ENCODE measurements at places on chromosomes 12 and 14.

- DNase-seq = no peak
Observed at GRCh38 chr14:55114720-55115119, 14.3 kb upstream of the LGALS3 start.

- peak; percentile 4 for DNase-seq
Observed at GRCh38 chr14:74478996-74479635, 14.0 kb downstream of the NPC2 start.

- DNase-seq = no peak
Observed at GRCh38 chr14:35535483-35536112, 1.6 kb downstream of the INSM2 start.

DNA sequence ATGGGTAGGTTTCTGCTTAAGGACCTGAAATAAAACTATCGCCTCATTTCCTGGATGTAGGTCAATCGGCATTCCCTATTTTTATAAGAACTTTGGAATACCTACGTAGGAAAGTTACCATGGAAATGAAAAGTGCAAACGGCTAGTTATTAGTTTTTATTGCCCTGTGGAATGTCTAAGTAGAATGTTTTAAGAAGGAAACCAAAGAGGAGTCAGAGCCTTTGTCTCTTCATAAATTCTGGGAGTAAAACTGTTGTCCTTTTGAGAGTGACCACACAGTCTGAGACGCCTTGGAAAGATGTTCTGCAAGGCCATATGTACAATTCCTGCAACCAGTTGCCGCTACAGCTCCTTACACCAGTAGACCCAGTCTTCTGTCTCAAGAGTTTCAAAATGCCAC, 176.0 kb upstream of the SEL1L start:
- no peak for DNase-seq

GRCh38 chr14:92497391-92497790, 16.2 kb upstream of the RIN3 start:
- DNase-seq = no peak

GRCh38 chr12:39505554-39505953, 62.6 kb upstream of the KIF21A start:
- no peak for DNase-seq

DNA sequence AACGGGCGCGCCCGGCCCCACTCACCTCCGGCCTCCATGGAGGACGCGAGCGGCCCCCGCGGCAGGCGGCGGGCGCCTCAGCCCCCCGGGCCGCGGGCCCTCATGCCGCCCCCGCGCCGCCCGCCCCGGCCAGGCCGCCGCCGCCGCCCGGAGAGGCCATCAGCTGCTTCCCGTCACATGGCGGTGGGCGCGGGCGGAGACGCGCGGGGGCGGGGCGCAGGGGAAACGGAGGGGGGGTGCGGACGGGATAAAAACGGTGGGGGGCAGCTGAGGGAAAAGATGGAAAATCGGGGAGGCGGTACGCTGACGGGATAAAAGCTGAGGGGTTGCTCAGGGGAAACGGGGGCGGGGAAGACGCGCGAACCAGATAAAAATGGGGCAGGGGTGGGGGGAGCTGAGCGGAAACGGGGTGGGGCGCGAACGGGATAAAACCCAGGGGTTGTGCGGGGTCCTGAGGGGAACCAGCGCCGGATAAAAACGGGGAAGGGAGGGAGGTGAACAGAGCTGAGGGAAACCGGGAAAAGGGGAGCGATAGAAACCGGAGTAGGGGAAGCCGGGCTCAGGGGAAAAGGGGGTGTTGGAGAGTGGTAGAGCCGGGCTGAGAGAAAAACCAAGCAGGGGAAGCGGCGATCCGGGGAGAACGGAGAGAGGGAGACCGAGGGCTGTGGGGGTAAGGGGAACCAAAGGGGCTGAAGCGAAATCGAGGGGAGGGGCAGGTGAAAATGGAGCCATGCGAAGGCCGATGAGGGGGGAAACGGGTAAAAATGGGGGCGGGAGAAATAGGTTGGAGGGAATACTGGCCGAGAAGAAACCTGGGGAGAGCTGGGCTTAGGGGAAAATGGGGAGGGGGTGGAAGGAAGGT, at the start of gene WSB2:
TSS of gene WSB2 (minus strand) at position 169 of the 862 bp plus-strand sequence. CDS start at position 38, 131 bp downstream.
- peak; percentile 30 for DNase-seq

- no peak for DNase-seq
Observed at GRCh38 chr12:27226407-27226929, 17.6 kb upstream of the STK38L start.

DNA sequence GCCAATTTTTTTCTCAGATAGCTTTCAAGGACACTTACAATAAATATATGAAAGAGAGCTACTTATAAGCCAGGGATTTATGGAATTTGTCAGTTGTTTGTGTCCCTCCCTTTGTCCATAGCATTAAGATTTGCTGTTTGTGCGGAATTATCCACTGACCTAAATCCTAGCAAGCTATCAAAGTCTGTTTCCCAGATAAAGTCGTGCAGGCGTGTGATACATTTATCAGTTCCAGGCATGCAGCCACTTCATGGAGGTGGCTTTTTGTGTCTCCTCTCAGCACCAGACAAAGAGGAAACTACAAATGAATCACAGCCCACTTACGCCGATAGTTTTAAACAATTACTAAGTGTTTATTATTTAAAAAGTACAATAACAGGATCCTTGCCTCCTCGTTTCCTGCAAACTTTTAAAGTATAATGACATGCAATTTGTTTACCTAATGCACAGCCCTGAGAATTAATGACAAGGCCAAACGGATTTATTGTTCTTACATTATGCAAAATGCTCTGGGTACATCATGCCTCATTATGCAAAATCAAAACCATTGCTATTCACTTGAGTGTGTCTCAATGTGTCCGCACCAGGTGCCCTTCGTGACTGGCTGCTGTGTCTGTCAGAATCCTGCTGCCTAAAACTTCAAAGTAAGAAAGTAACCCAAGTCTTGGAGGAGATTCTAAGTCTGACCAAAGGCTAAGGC, 423.2 kb downstream of the GLT1D1 start:
- no peak for DNase-seq

DNA sequence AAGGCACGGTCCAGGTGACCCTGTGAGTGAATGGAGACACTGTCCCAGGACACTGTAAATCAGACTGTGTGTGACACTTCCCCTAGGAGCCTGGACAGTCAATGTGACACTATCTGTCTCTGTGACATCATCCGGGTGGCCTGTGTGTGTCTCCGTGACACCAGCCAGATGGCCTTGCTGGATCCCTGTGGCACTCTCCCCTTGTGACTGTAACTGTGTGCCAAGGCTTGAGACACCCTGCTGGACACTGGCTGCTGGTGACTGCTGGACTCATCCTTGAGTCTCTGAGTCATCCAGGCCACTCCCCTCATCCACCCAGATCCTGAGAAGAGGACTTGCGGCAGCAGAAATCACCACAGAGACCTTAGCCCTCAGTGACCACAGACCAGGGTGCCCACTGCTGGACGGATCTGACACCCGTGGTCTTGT, 51.6 kb downstream of the MVK start:
- no peak for DNase-seq

- DNase-seq = no peak
Observed at GRCh38 chr14:79260406-79260805, 950.9 kb downstream of the DIO2 start.

- no peak for DNase-seq
Observed at GRCh38 chr12:98788396-98788795, 143.3 kb downstream of the APAF1 start.

GRCh38 chr14:102971314-102971713, 48.9 kb downstream of the AMN start:
- DNase-seq = no peak

- no peak for DNase-seq
Observed at GRCh38 chr14:78767436-78767835, 597.3 kb downstream of the NRXN3 start.

DNA sequence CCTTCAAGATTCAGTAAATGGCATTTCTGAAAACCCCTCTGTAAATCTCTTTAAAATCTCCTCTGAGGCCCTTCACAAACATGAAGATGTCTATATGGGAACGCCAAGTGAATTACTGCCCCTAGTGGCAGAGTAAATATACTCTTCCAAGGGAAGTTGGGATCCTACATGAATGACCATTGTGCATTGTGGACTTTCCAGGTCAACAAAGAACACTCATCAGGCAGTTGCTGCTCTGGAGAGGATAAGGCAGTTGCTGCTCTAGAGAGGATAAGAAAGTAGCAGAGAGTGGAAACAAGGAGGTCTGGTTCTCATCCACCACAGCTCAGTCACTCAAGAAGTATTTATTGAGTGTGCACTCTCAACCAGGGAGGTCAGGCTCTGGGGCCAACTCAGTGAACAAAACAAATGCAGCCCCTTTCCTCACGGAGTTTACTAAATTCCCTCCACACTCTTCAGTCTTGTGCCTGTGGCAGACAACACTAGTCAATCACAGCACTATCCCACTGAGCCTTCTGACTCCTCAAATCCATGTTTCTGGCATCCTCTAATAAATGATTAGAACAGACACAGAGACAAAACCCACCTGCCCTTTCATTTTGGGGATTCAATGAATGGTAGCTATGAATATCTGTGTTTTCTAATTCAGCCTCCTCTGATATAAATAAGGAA, 52.9 kb downstream of the SVOP start:
- peak; percentile 69 for DNase-seq

GRCh38 chr12:89373763-89374572, 21.7 kb upstream of the DUSP6 start:
- DNase-seq = peak; percentile 49

DNA sequence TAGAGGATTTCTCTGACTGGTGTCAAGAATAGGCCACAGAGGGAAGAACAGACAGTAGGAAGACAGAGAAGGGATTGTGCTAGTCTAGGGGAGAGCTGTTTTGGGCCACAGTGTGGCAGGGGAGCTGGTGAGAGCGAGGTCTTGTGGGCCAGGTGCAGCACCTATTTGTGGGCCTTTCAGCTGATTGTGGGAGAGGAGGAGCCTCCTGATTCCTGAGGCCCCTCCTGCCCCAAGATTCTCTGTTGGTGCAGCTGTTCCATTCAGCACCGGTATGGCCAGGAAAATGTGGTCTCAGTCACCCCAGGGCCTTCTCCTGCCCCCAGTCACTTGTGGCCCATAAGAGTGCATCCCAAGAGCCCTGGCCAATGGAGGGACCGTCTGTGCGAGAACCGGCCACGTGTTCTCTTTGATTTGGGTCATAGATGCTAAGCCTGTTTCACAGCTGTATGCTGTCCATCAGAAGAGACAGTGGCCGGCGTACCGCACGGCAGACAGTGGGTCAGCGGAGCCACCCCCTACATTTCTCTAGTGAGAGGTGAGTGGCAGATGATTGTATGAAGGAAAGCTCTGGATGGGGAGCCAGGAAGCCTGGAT, 27.7 kb downstream of the TPCN1 start:
- DNase-seq = no peak

GRCh38 chr14:75470238-75470797, 42.5 kb downstream of the JDP2 start:
- DNase-seq = no peak

GRCh38 chr14:59241121-59241520, 52.7 kb downstream of the DAAM1 start:
- DNase-seq = no peak

- no peak for DNase-seq
Observed at GRCh38 chr12:105227879-105228278, 8.1 kb downstream of the APPL2 start.

DNA sequence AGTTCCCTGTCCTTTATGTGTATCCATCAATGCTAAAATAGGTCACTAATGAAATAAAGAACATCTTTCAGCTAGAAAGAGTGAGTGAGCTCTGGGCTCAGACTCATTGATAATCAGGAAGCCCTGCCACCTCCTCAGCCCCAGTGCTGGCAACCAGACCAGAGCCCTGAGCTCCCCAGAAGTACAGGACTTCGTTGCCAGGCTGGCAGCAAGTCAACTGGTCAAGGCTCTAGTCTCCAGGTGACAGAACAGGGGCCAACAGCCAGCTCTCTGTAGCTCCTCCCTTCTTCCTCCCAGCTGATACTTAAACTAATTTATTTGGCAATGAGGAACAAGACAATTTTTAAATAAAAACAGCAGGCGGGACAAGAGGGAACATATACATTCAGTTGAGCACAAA, 145.3 kb downstream of the EGLN3 start:
- DNase-seq = no peak

- DNase-seq = peak; percentile 24
Observed at GRCh38 chr14:76352639-76353281, 23.2 kb upstream of the ESRRB start.

GRCh38 chr12:68686262-68686594, 550 bp upstream of the NUP107 start:
- no peak for DNase-seq

GRCh38 chr14:71833476-71833875, 98.8 kb upstream of the RGS6 start:
- no peak for DNase-seq

GRCh38 chr12:56425193-56425592, 24.0 kb downstream of the TIMELESS start:
- no peak for DNase-seq

DNA sequence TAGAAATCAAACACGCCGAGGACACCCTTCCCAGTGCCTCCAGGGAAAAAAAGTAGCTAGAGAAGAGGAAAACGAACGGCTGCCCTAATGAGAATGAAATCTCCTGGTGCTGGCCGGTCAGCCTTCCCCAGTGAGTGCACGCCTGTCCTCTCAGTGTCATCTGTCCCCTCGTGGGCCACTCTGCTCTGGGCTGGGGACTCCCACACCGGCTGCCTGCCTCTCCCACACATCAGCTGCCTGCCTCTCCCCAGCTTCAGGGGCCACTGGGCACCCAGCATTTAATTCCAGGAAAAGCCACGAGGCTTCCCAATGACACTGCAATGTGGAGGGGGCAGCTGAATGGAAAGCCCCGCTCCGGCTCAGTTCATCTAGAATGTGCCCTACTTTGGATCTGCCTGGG, 59.0 kb downstream of the CCDC85C start:
- no peak for DNase-seq

DNA sequence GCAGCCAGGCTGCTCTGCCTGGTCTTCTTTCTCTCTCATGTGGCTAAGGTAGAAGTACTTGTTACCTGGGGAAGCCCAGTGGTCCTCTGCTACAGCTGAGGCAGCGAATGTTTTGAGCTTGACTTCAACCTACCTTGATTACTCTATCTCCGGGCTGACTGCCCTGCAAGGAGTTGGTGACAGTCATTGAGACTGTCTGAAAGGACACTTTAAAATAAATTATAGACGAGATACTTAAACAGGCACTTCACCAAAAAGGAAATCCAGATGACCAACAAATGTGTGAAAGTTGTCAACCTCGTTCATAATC, 474 bp upstream of the CIT start:
- DNase-seq = no peak

- peak; percentile 48 for DNase-seq
Observed at GRCh38 chr12:118714051-118714460, 267.3 kb upstream of the SRRM4 start.

DNA sequence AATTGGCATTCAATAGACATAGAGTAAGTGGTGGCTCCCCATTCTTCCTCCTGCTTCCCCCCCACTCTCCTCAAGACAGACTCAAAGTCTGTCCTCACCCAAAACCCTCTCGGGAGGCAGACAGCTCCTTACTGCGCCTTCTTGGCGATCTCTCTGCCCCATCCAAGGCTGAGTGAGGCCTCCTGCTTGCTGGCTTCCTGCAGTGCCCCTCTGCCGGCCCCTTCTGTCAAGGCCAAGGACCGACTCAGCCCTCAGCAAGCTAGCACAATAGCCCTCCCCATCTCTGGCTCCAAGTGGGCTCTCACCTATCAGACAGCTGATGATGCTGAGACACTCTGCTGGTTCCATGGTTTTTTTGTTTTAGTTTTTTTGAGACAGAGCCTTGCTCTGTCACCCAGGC, 62.5 kb upstream of the DLK1 start:
- DNase-seq = no peak
